SW480 (cell line): ENCODE measurements at places on chromosomes 4 and X.

DNA sequence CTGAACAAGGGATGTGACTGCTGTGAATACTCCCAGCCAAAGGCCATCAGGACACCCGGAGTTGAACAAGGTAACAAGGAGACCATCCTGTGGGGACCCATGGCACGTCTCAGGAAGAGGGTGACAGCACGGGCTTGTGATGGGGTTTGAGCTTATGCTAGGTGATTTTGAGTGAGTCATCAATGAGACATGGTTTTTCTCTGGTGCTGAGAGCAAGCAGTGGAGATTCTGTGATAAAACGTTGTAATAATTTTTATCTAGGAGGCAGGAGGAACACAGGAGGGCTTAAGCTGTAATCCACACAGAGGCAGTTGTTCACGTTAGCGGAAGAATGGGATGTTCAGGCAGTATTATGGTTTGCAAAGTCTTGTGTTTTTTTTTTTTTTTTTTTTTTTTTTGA, 36.0 kb downstream of the TRIML1 start:
- no peak for DNase-seq

GRCh38 chr4:48781968-48782367, 1.9 kb upstream of the FRYL start:
- DNase-seq, result peak; percentile 11

- DNase-seq, result no peak
Observed at GRCh38 chr4:184433258-184433892, 41.0 kb downstream of the IRF2 start.

- no peak for DNase-seq
Observed at GRCh38 chr4:1008840-1009541, 2.4 kb upstream of the FGFRL1 start.

GRCh38 chr4:148812101-148812500, 369.9 kb upstream of the NR3C2 start:
- DNase-seq, result no peak

DNA sequence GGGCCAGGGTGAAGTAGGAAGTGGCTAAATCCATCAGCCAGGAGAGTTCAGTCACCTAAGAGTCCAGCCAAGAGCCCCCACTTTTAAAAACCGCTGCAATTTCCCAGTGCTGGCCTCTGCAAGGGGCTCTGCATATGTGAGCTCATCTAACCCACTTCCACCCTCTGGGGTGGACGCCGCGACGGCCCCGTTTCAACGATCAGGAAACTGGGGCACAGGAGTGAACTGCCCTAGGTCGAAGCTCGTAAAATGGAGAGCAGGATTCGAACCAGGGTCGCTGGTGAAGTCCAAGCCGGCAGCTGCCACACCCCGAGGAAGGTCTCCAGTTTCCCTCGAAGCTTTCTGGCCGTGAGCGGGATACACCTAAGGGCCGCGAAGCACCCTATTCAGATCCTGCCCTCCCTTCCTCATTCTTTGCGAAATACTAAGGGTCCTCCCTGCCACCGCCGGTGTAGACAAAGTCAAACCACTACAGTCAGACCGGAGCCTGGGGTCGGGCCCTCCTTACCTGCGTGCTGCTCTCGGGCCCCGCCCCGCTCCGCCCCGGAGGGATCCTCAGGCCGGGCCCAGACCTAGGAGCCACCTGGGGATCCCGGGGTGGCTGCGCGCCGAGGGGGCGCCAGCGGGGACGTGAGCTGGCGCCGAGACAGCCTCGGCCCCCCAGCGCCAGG, 446 bp downstream of the EVC2 start:
- DNase-seq, result no peak

DNA sequence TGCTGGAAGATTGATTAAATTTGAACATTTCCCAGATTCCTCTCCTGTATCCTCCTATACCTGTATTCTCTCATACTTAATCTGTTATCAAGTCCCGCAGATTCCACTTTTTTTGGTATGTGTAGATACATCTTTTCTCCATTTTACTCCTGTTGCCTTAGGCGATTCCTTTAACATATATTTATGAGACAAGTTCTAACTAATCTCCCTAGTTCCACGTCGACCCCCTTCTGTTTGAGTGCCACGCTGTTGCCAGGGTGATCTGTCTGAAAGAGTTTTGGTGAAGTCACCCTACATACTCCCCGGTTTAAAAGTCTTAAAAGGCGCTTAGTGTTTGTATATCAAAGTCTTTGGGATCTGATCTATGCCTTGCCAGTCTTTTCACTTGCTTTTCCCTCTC, 2.4 kb downstream of the HNRNPH2 start:
- DNase-seq, result no peak

GRCh38 chrX:148314876-148315275, 185.5 kb upstream of the AFF2 start:
- DNase-seq, result no peak

GRCh38 chr4:92012899-92013867, 290.6 kb upstream of the GRID2 start:
- DNase-seq, result no peak

- no peak for DNase-seq
Observed at GRCh38 chr4:69239557-69240168, 25.1 kb upstream of the UGT2B11 start.

- DNase-seq, result peak; percentile 35
Observed at GRCh38 chrX:57282568-57282967, 3.9 kb upstream of the FAAH2 start.

GRCh38 chr4:173367285-173367684, 3.5 kb upstream of the SAP30 start:
- DNase-seq, result no peak

DNA sequence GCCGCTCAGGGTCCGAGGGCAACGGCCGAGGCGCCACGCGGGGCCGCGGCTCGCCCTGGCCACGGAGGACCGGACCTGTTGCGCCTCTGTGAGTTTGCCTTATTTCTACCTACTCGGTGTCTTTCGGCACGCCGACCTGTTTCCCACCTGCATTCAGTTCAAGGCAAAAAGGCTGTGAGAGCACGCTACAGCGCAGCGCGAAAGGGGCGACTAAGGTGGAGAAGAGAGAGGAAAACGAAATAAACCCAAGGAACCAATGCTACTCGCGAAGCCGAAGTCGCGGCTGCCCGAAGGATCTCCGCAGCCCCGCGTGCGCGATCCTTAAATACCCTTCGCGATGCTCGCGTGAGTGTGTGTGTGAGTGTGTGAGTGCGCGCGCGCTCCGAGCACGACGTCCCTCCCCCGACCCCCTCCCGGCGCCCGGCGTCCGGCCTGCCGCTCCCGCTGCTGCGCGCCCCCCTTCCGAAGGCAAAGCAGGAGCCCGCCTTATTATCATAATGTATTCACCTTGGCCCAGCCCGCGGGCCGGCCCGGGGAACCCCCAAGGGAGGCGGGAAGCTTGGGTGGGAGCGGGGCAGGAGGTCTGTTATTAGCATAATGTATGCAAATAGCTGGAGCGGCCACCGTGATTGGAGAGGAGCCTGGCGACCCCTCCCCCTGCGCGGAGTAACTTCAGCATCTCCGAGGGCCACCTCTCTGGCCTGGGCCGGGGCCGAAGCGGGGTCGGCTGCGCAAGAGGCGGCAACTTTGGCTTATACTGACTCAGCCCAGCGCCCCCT, at the start of gene COL25A1:
TSS of gene COL25A1 (minus strand) at position 298 of the 779 bp plus-strand sequence.
- DNase-seq, result no peak

DNA sequence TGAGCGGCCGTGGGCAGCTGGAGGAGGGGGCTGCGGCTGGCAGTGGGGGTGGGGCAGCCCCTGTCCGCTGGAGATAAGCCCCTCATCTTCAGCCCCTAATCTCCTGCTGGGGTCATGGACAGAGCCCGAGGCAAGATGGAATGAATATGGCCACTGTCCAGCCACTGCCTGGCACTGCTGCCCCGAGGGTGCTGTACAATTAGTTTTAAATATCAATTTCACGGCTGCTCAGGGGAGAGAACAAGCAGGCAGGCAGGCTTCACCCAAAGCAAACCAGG, 64.1 kb upstream of the NKX1-1 start:
- DNase-seq, result no peak

- DNase-seq, result peak; percentile 60
Observed at GRCh38 chr4:39469429-39470077, 10.7 kb downstream of the LIAS start.

- no peak for DNase-seq
Observed at GRCh38 chr4:27428661-27429060, 568.0 kb downstream of the STIM2 start.

DNA sequence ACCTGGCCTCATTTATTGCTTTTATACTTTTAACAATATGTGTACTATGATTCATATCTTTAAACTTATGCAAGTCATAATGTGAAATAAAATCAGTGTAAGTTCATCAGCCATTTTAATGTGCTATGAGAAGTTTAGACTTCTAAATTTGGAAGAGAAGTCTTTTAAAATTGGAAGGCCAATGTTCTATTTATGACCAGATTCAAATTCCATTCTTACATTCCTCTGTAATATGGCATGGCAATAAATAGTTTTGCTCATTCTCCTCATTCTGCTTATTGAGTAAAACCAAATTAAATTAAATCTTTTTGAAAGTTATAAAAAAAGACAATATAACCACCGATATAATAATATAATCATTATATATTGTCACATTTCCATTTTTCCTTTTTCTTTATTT, 126.2 kb downstream of the SORBS2 start:
- no peak for DNase-seq

- no peak for DNase-seq
Observed at GRCh38 chr4:80172203-80172602, 25.1 kb upstream of the PRDM8 start.

DNA sequence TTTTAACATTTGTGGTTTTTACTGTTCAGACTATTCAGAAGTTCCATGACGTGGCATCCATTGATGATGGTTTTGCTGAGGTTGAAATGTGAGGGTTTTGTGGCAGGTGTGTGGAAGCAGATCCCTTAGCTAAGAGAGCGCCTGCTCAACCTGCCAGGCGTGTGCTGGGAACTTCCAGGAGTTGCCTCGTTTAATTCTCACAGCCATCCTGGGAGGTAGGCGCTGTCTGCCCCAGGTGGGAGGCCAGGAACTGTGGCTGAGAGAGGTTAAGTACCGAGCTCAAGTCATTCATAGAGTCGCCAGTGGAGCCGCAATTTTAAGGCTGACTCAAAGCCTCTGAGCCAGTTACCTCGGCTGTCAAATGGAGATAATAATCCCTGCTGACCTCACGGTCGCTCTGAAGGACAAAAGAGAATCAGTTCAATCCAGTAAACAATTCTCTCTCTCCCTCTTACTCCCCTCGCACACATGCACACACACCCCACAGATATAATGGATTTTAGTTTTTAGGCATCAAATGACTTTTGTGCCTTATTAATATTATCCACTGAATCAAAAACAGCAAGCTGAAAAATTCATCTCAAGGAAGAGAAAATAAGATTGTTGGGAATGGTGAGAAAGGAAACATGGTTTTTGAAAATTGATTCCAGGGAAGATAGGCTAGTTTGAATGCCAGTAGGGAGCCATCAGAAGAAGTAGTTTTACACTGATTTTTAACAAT, 171.3 kb downstream of the PTTG2 start:
- peak; percentile 84 for DNase-seq

DNA sequence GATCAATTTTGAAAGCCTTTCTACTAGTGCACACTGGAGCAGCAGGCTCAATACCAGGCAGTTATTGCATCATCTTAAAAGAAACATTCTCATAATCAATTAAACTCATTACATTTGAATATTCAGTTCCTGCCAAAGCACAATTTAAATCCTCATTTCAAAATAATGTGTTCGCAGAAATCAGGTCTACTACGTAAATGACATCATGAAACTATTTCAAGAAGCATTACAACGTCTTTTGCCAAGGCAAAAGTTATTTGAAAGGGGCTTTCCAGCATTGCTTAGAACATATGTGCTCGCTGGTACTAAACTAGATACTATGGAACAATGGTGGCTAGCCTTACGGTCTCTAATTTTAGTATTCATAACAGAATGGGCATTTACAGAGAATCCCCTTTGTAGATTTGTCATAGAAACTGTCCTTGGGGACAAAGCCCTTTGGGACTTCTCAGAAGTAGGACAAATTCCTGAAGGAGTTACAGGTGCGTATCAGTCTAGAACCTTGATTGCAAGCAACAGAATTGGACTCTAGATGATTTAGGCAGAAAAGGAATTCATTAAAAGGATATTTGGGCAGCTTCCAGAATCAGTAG, 27.6 kb upstream of the HUWE1 start:
- no peak for DNase-seq

- no peak for DNase-seq
Observed at GRCh38 chr4:110597582-110597981, 25.3 kb downstream of the PITX2 start.

DNA sequence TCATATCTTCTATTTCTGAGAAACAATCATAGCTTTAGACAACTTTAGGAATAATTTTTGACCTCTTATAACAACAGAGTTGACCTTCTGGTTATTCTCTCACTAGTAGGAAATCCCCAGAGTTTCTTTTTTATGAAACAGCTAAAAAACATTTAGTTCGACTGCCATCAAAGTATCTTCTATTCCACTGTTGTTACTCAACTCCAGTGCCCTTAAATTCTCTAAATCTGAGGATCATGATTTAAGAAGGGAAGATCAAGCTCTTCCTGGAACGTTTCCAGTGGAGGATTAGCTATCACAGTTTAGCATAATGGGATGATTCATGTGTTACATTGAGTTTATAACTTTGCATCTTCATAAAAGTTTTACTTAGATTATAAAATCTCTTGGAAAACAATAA, 134.9 kb upstream of the VEGFC start:
- DNase-seq, result no peak

DNA sequence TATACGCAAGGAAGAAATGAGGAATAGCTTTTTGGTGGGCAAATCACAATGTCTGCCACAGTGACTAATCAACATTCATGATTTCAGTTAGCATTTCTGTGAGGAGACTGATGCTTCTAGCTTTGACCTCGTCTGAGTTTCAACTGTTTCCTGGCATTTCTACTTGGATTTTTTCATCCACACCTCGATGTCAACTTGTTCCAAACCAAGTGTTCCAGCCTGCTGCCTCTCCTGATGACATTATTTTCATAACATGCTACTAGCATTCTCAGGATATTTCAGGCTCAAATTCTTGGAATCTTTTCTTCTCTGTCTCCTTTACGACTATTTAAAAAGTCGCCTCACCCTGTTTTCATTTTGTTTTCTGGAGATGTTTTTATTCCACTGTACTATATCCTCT, 90.3 kb upstream of the TEX13D start:
- no peak for DNase-seq

- no peak for DNase-seq
Observed at GRCh38 chr4:160537681-160538080, 1434.8 kb downstream of the RAPGEF2 start.

- DNase-seq, result no peak
Observed at GRCh38 chr4:6239968-6240367, 29.7 kb upstream of the WFS1 start.

DNA sequence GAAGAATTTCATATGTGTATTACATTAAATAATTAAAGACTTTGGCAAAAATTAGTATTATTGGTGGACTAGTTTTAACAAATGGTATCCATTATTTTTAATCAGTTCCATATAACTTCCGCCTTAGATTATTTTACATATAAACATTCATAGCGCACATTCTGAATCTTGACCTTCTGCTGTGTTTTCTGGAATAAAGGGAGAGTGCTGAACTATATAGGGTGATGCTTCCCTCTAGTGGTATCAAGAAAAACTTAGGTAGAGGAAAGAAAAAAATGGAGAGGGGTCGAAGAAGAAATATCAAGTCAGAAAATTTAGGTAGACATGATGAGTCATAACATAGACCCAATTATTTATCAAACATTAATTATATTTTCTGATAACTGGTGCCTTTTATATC, 155.6 kb upstream of the PACRGL start:
- DNase-seq, result peak; percentile 54

- DNase-seq, result peak; percentile 20
Observed at GRCh38 chrX:119757979-119758730, at the start of gene SOWAHD. Gene SOWAHD (plus strand): TSS chrX:119758588. CDS start chrX:119758668, 80 bp downstream.

- no peak for DNase-seq
Observed at GRCh38 chrX:66756717-66757116, 117.8 kb upstream of the EDA2R start.
